ENCODE measurements at places on chromosomes 4 and X.

DNA sequence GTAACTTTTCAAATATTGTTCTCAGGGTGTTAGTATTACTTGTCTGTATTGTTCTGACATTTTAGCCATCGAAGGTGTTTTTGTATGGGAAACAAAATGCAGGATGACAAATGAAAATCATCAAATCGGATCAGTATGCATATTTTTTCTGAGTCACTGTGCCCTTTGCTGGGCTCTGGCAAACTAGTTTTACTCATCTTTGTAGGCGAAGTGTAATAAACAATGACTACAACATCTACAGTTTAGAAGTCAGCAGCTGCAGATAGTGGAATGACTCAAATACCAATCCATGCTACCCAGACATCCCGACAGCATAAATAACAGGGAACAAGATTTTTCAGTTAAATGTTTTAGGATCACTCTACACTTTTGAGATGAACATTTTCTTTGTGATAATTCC is 557.3 kb upstream of the TENM3 start:
- DNase-seq, result no peak

- no peak for DNase-seq
These were observed 20.9 kb downstream of the ETDB start for GRCh38 chrX:135099493-135099783.

GRCh38 chr4:112082954-112083586 is 62.2 kb upstream of the FAM241A start:
- DNase-seq, result no peak

- no peak for DNase-seq
These were observed 49.6 kb downstream of the STARD8 start for GRCh38 chrX:68697036-68697435.

GRCh38 chrX:23694606-23695005 is 27.3 kb downstream of the PRDX4 start:
- DNase-seq, result peak; percentile 21

DNA sequence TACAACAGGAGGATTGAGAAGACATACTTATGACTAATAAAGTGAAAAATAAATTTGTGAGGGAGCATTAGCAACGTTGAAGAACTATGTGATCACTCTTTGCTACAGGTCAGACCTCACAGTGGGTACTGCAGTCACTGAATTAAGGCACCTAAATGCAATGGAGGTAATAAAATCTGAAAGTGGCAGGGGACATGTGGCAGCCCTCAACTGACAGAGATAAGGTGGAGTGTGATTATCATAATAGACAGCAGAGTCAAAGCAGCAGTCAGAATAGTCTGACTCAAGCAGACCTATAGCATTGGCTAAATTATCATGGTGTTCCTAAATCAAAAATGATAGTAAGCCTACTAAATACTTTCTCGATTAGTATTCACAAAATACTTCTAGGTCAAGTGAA is 1220.5 kb downstream of the PCDH18 start:
- no peak for DNase-seq

DNA sequence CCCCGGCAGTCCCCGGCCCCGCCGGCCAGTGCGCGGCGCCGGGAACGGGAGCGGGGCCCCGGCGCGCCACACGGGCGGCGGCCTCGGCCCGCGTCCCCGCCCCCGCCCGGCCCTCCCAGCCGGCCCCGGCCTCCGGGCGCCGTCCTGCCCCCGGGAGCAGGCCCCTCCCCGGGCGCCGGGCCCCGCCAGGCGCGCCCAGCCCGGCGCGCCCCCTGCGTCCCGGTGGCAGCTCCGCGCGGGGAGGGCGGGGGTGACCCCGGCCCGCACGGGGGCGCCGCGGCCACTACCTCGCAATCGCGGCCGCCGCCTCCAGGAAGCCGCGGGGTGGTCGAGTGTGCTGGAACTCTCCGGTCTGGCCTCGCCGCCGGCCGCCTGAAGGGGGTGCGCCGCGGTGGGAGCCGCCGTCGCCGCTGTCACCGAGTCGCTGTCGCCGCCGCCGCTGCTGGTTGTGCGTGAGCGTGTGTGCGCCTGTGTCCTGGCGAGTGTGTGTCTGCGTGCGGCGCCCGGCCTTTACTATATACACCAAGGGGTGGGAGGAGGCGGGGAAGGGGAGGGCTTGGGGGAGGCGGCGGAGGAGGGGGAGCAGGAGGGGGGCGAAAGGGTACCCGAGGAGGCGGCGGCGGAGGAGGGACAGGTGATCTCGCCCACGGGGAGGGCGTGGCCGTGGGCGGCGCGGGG is at the start of gene RAI2:
Gene RAI2, minus strand, starts transcription at position 488 of the 678 bp plus-strand sequence. CDS start 59,288 bp downstream, outside the sequence.
- no peak for DNase-seq

DNA sequence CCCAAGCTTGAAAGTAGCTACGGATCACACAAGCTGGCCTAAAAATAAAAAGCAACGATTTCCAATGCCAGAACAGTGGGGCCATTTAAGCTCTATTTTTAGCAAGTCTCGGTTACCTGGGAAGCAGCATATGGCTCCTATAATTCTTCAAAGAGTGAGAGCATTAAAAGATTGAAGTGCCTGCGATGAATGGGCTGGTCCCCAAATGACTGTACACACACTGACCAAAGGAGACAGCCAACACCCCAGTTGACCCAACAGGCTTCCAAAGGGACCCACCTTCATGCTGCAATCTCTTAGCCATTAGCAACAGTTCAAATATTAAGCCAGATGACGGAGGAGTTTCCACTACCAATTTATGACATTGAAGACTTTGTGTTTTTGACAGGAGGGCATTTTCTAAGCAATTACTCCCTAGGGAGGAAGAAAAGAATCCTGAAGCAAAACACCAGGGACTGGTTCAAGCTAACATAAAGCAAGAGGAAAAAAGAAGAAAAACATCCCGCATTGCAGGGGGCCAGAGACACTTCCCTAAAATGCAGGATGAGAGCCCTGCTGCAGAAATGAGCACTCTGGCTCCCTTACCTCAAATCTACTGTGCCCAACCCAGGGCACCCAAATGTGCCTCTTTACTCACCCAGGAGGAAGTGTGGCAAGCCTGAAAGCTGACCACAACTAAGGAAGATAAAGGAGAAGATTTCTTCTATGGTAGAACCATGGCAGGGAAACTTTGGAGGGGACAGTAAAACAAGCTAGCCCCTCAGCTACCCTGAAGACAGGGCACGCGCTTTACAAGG is 21.6 kb downstream of the SH3KBP1 start:
- no peak for DNase-seq

GRCh38 chr4:182185491-182185890 is 57.7 kb upstream of the TENM3 start:
- no peak for DNase-seq

DNA sequence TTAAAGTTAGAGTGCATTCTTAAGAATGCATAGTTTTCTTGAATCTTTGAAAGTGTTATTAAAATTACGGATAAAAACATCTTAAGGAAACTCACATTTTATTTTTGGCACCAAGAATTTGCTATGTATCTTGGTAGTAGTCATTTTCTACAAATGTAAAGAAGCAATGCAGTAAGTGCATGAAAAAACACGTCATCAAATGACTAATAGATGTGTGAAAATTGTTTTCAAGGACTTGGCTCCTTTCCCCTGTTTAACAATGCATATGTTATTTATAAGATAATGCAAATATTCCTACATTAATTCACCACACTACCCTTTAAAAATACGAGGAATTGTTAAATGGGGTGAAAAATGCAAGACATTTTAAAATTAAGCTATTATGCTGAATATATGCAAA is 461.2 kb upstream of the PCDH7 start:
- no peak for DNase-seq

DNA sequence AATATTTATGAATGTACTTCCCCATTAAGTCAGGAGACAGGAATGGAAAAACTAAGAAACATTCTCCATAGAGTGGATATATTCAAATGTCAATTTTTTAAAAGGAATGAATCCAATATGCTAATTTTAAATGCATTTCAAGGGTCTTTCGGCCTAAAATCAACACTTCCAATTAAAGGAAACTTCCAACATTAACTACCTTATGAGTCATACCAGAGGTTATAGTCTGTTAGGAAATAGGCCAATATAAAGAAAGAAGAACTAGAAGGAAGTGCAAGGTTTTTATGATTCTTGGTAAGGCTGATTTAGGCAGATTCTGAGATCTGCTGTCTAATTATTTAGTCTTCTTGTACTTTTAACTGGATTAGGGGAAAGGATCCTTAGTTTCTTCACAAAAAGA is 260.1 kb upstream of the EDNRA start:
- no peak for DNase-seq

GRCh38 chrX:106566362-106566761 is 45.4 kb upstream of the RADX start:
- DNase-seq, result no peak

DNA sequence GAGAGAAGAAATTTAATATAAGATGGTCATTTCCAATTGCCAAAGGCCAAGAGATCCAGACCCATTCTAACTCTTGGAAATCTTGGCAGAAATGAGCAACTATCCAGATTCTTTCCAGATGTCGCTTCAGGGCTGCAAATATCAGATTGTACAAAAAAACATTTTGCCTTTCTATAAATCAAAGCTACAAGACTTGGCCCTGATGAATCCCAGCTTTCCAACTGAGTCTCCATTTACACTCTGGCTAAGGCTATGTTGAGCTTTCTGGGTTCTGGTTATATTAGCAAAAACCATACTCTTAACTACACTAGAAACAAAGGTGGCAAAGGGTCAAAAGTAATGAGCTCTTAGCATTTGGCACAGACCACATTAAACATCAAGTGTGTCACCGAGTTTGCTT is 345.8 kb downstream of the OPHN1 start:
- DNase-seq, result no peak

DNA sequence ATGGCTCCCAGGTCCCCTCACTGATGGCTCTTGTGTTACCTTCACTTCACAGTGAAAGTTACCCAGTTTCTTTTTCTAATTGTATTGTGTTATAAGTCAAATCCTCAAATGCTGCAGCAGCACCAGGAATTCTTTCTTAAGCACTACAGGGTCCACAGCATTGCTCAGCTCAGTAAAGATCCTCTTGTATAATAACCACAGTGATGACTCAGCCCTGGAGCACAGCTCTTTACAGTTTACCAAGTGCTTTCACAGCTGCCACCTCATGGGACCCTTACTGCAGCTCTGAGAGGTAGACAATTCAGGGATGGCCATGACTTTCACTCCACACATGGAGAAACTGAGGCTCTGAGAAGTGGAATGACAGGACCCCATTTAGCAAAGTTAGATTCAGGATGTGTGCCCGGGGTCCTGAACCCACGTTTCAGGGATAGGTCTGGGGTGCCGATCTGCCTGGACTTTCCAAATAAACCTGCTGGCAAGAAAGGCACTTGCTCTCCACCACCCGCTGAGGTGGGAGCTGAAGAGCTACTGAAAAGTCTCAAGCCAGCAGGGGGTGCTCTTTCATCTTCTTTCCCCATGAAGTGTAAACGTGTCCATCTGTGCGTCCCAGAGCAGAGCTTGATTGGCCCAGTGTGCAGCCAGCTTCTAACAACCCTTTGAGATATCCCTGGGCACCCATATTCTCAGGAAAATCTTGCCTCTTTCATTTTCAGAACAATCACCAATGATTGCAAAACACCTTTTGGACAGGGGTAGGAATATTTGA is 35.7 kb upstream of the GABRQ start:
- no peak for DNase-seq

DNA sequence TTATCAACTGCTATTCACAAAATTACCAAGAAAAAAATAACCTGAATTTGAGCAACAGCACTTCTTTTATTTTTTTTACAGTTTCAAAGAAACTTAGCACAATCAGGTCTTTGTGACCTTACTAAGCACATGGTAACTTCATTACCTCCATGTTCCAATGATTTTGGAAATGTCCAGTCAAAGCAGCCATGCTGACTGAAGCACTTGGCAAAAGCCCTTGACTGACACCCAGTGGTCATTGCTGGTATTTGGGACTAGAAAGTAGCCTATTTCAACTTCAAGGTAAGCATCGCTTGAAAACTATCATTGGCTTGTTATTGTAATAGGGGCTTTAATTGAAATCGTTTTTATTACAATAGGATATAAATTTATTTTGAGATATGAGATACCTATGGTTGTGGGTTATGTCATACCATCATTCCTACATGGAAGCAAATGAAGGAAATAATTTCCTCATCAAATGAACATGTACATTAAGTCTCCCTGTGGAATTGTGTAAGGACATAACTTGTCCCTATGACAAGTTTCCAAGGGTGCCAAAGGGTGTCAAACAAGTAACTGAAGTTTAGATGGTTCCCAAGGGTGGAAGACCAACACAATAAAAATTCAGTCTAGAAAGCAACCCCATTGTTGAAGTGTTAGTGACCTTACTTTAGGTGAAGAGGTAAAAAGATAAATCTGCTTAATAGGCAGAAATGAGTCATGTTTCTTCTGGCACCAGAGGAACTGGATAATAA is 15.2 kb upstream of the ANXA10 start:
- DNase-seq, result no peak
